Activated CD8-positive, alpha-beta T cell treated with anti-CD3 and anti-CD28 coated beads, Interleukin-2, amount 10 ng/mL, durations not matched to agents 7 days and 5 days (primary cell): ENCODE measurements at places on chromosomes 7 and 10. TPM values are rescaled to one million over a fixed set of nuclear protein-coding genes. Genes with fewer than 3 reads are reported as not detected.

DNA sequence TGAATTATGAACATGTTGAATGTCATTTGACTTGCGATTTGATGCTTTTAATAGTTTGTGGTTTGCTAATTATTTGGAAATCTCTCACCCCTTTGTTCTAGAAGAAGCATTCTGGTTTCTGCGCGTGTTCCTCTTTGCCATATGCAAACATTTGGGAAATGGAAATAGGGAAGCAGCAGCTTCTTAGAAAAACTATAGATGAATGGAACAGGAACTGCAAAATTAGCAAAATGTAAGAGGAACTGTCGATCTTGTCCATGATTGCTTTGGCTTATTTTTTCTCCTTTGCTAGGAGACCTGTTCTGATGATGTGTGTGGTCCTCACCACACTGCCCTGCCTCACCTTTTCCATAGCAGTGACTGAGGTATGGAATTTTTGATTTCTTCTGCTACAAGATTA lies 19.0 kb downstream of the TMEM236 start:
- no peak for DNase-seq
- no peak overlapping the region for H3K27ac ChIP-seq
- H3K4me1 ChIP-seq, result no peaks in the 10 kb centered on the region
- no peaks in the 10 kb centered on the region for H3K36me3 ChIP-seq

DNA sequence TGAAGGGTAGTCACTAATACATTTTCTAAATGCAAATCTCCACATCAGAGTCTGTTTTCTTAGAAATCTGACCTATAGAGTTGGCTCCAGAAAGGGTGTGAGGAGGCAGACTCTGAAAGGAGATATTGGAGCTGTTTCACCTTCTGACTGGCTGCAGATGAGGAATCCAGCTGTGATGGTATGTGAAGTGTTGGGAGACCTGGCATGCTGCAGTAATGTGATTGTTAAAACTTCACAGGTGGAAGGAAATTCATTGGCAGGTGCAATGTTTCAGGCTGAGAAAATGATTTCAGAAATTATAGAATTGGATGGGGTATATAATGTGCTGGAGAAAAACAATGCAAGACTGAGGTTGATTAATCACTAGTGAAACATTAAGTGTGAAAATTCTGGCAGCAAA lies 1134.0 kb upstream of the LRRN3 start:
- H3K36me3 ChIP-seq, result no peaks in the 10 kb centered on the region
- no peak overlapping the region for H3K27ac ChIP-seq
- H3K4me1 ChIP-seq, result no peaks in the 10 kb centered on the region
- no peaks in the 10 kb centered on the region for H3K27me3 ChIP-seq

DNA sequence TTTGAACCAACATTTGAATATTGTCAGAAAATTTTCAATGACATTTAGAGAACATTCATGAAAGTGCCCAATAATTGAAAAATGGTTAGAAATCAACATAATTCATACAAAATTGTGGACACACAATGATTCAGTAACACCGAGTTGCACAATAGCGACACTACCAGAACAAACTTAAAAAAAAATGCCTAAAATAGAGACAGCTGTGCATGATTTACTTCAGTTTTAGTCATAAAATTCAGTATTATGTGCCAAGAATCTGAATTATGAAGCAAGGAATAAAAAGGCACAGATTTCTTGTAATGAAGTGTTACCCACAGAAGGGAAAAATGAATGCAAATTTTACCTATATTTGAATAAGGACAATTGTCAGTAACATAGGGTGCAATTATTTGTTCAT lies 396.0 kb downstream of the SEMA3D start:
- no peak overlapping the region for H3K4me3 ChIP-seq
- H3K36me3 ChIP-seq, result no peaks in the 10 kb centered on the region
- H3K27ac ChIP-seq, result no peak overlapping the region
- no peak for DNase-seq
- no peaks in the 10 kb centered on the region for H3K27me3 ChIP-seq

GRCh38 chr10:73965890-73966768 lies 31.8 kb upstream of the VCL start:
- peaks cover 5% of the 10 kb centered on the region for H3K4me1 ChIP-seq
- no peak overlapping the region for H3K4me3 ChIP-seq
- no peak for DNase-seq
- H3K27me3 ChIP-seq, result peaks cover 10% of the 10 kb centered on the region
- H3K27ac ChIP-seq, result no peak overlapping the region
- H3K36me3 ChIP-seq, result no peaks in the 10 kb centered on the region

DNA sequence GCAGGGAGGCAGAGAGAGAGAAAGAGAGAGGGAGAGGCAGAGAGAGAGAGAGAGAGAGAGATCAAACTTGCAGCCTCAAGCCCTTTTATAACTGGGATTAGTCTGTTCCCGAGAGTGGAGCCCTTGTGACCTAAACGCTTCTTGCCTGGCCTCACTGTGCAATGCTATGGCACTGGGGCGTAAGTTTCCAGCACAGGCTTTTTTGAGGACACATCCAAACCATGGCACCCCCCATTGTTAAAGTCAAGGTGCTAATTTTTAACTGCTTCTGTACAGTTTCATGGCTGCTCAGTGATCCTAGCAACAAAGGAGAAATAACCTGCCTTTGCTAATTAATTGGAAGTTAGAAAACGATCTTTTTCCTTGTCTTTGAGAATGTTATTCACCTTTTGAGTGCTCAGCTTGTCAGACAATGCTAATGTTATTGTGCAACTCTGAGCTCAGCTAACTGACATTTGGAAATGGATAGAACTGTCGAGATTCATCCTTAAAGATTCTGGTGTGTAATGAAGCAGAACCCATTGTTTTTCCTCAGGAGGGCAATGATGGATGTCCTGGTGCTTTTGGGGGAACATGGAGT lies 268.4 kb downstream of the GLRX3 start:
- no peak overlapping the region for H3K4me3 ChIP-seq
- H3K4me1 ChIP-seq, result no peaks in the 10 kb centered on the region
- H3K27me3 ChIP-seq, result no peaks in the 10 kb centered on the region
- H3K36me3 ChIP-seq, result no peaks in the 10 kb centered on the region

DNA sequence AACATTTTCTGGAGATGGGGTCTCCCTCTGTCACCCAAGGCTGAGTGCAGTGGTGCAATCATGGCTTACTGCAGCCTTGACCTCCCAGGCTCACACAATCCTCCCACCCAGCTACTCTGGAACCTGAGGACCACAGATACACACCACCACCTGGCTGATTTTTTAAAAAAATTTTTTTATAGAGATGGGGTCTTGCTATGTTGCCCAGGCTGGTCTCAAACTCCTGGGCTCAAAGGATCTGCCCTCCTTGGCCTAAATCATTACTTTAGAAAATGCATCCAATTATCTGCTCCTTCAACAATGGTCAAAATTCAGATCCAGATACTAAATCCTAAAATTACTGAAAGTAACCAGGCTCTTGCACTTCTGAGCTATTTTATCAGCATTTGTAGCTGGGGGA lies 55.2 kb downstream of the CTBP2 start:
- no peak overlapping the region for H3K4me3 ChIP-seq
- H3K27ac ChIP-seq, result no peak overlapping the region
- no peaks in the 10 kb centered on the region for H3K36me3 ChIP-seq

DTX2 gene
- 28.0 TPM for total RNA-seq

HYAL4 gene
- total RNA-seq, result not detected

AQP1 gene
- 0.23 TPM for total RNA-seq
